ENCODE measurements at places on chromosomes 6 and 20.

DNA sequence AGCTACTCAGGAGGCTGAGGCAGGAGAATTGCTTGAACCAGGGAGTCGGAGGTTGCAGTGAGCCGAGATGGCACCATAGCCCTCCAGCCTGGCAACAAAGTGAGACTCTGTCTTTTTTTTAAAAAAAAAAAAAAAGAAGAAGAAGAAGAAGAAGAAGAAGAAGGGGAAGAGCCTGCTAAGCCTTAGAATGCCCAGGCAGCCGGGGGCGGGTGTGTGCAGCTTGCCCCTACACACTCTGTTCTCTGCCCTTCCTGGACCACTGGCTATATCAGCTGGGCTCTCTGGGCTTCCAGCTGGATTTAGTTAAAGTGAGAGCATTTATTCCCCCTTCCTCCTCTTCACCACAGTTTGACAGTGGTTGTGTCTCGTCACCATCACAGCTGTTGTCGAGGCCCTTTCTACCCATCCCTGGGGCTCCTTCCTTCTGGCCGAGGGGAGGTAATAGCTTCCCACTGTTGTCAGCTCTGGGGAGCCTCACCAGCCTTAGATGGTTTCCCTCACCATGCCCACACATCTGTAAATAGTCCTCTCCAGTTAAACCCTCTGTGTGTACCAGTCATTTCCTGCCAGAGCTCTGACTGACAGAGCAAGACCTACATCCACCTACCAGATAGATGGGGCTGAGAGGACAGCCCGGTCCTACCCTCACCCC is 77.6 kb downstream of the TRERF1 start:
- DNase-seq = no peak

GRCh38 chr20:17610566-17611289 is 40.9 kb downstream of the DSTN start:
- DNase-seq = peak; percentile 15

DNA sequence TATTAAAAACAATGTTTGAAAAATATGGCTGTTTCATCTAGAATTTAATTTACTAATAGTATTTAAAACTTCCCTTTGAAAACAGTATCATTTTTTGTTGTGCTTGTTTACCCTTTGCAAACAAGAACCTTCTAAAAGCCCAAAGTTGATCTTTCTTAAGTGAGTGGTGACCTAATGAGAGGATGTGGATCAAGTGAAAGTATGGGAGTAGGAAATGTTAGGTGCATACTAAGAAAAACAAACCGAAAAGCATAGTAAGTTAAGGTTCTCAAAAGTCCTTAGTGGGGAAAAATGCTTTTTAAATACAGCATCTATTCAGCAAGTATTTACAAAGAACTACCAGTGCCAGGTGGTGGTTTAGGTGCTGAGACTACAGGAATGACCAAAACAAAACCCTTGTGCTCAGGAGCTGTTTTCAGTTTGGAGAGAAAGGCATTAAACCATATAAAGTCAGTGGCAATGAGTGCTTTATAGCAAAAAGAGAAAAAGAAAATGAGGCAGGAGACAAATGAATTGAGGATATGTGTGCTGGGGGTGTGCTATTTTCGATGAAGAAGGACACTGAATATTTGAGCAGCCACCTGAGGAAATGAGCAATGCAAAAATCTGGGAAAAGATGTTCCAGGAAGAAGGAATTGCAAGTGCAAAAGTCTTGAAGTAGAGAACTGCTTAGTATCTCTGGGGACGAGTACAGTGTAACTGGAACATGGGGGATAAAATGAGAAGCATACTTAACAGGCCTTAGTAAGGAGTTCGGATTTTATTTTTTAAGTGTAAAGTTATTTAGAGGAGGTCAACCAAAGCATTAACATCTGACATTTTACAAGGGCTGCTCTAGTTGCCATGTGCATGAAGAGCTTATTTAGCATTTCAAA is 24.0 kb downstream of the RNF146 start:
- no peak for DNase-seq

- DNase-seq = no peak
Measured at GRCh38 chr6:16236631-16237199, 1.7 kb upstream of the GMPR start.

GRCh38 chr6:93581371-93581770 is 162.0 kb upstream of the EPHA7 start:
- no peak for DNase-seq

DNA sequence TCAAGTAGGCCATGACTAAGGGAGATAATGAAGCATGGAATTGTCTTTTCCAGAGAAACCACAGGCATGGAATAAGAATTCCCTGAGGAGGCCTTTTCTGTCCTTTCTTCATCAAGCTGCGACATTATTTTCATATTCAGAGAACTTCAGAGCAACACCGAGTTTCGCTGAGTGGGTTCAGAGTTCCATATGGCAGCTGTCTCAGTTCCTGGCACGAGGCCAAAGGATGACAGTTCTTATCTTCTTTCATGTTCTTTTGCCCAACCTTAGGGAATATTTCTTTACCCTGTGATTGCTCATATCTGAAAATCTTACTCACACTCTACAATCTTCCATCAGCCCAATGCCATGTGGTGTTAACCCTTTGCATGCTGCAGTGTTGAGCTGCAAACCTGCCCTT is 135.3 kb upstream of the BMP2 start:
- peak; percentile 1 for DNase-seq

DNA sequence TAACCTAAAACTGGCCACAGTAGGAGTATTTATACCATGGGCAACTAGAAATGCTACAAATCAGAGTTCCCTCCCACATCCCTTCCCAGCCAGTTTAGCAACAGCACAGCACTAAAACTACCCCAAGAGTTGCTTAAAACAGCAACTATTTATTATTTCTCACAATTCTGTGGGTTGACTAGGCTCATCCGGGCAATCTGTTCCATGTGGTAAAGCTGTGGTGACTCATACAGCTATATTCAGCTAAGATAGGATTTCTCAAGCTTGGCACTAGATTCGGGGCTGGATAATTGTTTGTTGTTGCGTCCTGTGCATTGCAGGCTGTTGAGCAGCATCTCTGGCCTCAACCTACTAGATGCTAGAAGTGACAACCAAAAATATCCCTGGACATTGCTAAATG is 8.6 kb upstream of the HECA start:
- DNase-seq = no peak

GRCh38 chr6:24988562-24988961 is 52.8 kb upstream of the RIPOR2 start:
- no peak for DNase-seq

- DNase-seq = no peak
Measured at GRCh38 chr6:168332020-168332419, 12.4 kb upstream of the DACT2 start.

DNA sequence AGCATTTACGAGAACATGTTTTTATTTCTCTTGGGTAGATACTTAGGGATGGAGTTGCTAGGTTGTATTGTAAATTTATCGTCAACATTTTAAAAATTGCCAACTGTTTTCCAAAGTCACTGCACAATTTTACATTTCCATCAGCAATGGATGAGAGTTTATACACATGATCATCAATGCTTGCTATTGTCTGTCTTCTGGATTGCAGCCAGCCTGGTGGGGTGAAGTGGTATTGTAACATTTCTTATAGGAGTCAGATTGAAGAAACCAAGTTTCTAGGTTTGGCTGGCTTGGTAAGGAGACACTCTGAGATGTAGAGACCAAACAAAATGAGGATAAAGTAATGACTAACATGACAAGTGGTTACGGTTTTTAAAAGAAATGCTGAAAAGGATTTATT is 57.1 kb upstream of the HDDC2 start:
- no peak for DNase-seq

DNA sequence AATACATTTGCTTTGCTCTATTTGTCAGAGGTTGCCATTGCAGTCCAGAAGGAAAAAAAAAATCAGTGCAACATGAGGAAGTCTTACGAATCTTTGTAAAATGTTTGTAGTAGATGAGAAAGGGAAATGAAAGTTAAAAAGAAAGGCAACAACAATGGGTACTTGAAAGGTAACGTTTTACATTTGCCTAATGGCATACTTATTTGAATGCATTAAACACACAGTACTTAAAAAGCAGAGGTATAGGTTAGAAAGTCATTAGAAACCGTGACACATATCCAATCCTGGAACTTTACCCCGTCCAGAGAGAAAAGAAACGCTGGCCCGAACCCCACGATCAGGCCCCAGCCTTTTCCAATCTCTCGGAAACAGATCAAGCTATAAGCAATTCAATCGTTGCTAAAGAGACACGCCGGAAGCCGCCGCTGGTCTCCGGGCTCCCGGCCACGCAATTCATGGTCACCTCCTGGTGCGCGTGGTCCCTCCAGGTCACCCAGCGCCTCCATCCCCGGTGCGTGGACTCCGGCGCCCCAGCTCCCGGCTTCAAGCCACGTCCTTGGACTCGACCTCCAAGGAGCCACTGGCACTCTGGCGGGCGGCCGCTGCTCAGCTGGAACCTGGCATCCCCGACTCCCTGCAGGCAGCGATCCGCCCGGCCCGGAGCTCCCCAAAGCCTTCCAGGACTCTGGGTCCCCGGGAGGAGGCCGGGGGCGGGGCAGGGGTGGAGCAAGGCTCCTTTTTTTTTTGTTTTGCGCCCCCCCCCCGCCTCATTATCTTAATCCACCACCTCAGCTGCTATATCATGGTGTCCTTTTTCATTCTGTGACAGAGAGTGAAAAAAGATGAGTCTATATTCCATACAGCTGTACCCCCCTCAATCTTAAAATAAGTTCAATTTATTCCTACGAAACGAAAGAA is at the start of gene SLC18B1:
TSS of gene SLC18B1 (minus strand) at position 687 of the 918 bp plus-strand sequence. CDS start at position 506, 181 bp downstream.
- peak; percentile 35 for DNase-seq

DNA sequence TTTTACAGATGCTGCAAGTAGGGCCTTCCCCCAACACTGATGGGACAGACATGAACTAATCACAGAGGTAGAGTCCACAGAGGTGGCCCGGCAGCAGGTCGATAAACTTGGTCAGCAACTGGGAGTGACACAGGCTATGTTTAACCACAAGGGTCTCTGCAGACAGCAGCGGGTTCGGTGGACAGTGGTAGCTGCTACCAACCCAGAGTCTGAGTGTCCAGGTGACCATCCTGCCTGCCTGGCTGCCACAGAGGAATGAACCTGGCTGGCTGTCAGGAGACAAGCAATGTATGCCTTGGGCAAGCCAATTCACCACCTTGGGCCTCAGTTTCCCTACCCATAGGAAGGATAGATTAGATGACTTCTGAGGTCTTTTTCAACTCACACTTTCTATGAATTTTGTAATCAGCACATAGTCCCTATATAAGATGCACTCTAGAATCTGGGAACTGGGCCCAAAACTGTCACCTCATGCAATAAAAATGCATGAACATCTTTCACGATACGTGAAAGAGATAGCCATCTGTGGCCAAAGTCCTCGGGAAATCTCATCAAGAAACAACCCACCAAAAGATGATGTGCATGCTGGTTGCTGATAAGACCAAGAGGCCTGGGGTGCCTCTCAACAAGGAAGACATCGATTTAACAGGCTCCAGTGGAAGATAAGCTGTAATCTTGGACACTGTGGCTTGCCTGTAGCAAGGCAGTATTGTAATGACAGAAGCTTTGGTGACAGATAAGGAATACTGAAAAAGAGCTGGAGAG is 30.5 kb downstream of the MDGA1 start:
- DNase-seq = no peak

DNA sequence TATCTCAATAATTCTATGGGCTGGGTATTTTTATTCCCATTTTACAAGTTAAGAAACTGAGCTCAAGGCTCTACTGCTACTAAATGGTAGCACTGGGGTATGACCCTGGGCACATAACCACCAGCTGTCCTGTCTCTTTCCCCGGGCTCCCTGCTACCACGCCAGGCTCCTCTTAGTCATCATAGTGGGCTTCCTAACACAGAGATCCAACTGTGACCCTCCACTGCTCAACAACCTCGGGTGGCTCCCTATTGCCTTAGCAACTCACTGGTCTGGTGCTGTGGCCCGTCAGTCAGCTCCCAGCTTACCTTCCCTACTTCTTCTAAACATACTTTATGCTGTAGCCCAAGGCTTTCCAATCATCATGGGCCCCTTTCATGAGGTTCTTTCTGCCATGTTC is 4.5 kb downstream of the KIAA1755 start:
- DNase-seq = no peak

- DNase-seq = no peak
Measured at GRCh38 chr6:142728364-142728763, 216.6 kb downstream of the HIVEP2 start.

Measured in SK-N-SH (cell line).